ENCODE measurements at places on chromosomes 12 and 14.

DNA sequence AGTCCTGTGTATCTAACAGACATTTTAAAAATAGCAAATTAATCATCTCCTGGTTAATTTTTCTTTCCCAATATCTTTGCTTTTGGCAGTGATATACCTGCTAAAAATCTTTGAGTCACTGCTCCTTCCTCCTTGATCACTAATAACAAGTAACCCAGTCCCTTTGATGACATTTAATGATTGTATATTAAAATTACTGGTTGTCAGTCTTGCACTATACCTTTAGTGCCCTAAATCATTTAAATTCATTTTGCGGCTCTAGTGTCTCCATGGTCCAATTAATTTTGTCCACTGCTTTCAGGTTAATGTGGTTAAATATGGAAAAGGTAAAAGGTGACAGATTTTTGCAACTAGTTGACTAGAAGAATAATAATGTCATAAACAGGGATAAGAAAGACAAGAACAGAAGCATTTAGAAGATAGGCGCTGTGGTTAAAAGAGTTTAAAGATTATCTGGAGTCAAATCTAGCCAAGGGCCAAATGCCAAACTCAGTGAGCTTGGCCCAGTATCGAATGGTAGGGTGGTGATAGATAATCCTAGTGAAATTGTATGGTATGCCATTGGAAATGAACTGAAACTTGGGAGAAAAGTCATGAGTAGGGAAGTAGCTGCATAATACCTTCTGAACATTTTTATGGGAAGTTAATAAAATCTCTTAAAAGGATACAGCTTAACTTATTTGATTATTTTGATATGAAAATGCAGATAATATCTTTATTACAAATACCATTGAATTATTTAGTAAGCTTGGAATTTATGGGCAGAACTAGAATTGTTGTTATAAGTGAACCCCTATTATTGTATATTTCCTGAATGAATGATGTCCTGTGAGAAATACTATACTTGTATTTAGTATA, 115.0 kb downstream of the PCNX1 start:
- DNase-seq = no peak

DNA sequence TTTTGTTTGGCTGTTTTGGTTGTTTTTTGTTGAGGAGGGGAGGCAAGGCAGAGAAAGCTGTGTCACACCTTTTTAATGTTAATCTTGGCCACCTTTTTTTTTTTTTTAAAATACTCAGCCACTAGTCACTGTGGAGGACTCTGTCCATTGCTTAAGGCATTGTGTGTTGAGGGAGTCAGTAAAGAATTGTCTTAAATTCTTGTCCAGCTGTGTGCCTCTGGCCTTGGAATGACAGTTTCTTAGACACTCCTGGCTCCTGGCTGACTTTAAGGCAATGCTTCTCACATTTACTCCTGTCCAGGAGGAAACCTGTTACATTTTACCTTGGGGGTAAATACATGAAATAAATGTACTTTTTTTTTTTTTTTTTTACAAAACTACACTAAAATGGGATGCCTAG, 18.1 kb upstream of the SMCO2 start:
- no peak for DNase-seq

GRCh38 chr12:1691123-1692007, 495 bp downstream of the ADIPOR2 start:
- DNase-seq = no peak

DNA sequence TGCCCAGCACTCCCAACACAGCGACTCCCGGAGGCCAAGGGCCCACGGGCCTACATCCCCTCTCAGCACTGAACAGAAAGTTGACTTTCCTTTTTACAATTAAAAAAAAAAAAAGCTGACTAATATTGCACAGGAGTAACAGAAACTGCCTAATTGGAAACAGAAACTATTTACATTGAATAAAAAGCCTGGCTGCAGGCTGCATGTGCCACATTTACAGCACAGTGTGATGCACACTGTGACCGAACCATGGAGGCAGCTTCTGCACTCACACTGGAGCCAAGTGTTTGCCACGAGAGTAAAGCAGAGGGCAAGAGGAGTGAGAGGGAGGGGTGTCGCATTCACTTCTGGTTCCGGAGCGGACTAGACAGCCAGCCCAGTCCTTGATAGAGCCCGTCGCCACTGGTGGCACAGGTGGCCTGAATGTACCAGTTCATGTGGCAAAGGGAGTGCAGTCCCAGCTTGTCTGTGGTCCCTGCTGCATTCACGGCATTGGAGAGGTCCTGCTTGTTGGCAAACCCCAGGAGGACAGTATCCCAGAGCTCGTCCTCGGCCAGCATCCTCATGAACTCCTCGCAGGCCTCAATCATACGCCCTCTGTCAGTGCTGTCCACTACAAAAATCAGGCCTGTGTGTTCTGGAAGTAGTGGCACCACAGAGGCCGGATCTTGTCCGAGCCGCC, 59.2 kb downstream of the SPPL3 start:
- no peak for DNase-seq

DNA sequence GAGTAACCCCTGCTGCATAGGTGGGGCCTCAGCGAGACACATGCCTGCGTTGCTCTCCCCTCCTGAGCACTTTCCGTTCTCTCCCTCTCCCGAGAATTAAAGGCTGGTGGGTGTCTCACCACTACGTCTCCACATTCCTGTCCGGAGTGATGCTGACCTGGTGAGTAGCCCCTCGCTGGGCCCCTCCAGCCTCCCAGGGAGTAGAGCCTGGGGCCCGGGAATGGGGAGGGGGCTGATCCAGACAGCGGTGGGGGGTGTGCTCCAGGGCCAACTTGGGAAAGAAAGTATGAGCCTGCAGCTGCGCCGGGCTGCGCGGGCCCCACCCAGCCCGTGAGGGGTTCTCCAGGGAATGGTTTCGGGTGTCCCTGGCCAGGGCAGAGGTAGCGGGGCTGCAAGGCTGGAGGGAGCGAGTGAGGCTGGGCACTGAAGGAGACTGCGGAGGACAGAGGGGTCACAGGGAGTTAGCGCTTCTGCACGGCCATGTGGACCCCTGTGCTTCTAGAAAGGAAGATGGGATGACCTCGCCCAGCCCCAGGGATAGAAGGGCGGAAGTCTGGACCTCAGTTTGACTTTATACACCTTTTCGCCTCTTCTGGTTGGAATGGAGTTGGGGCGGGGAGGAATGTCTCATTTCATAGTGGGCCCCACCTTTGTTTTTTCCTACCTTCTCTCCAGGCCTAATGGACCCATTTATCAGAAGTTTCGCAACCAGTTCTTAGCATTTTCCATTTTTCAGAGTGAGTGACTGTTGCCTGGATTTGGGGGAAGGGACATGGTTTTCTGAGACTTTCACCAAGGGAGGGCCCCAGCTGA, 22.5 kb downstream of the RHOF start:
- no peak for DNase-seq

GRCh38 chr12:53695152-53696145, 19.6 kb upstream of the ATP5MC2 start:
- no peak for DNase-seq

DNA sequence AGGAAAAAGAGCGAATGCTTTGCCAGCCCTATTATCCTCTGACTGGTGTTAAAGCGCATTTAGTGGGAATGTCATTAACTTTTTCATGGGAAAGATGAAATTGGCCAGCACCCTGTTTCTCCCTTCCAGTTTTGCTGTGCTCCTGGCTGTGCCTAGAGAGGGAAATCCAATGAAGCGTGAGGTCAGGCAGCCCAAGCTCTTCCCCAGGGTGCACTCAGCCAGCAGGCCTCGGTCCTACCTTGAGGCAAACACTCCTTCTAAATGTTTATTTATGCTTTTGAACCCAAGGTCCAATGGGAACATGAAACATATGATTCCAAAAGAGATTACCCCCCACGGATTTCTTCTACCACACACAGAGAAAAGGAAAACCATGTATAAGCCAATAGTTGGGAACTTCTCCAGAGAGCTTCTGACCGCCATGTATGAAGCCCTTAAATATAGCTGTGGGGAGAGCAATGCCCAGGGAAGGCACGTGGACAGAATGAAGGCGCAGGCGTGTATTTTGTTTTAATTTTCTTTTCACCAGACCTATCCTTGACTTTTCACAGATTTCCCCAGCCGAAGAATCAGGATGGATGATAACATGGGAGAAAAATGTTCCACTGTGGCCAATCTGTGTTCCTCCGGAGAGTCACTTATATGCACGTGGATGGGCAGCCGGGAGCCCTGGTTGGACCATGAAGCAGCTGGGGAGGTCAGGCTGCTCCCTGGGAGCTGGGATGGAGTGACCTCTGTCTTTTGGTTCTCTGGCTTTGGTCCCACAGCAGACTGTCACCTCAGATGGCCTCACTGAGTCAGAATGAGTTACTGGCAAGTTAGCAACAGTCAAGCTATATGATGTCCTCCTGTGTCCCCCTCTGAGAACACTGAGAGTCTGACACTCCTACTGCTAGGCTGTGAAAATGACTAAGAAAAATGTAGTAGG, 37.3 kb downstream of the GPR135 start:
- DNase-seq = no peak

- no peak for DNase-seq
These were observed 27.8 kb upstream of the BDKRB2 start for GRCh38 chr14:96176811-96177211.

- DNase-seq = no peak
These were observed 27.4 kb upstream of the SMUG1 start for GRCh38 chr12:54215989-54216796.

GRCh38 chr12:69469854-69470188, 367 bp upstream of the FRS2 start:
- DNase-seq = no peak
